ENCODE measurements at places on chromosomes 12 and 14.

- no peak for DNase-seq
Observed at GRCh38 chr14:94946244-94946643, 176.3 kb upstream of the GSC start.

- peak; percentile 20 for DNase-seq
Observed at GRCh38 chr14:68790644-68791077, 2.2 kb downstream of the ZFP36L1 start.

- peak; percentile 7 for DNase-seq
Observed at GRCh38 chr14:57390806-57391516, 575 bp downstream of the NAA30 start.

GRCh38 chr12:6424008-6424347 lies 20.8 kb upstream of the CD27 start:
- DNase-seq = no peak

- DNase-seq = no peak
Observed at GRCh38 chr14:58646479-58646878, 8.7 kb downstream of the DACT1 start.

GRCh38 chr14:59251811-59252771 lies 63.6 kb downstream of the DAAM1 start:
- DNase-seq = no peak

GRCh38 chr12:32270818-32271710 lies 128.3 kb upstream of the FGD4 start:
- no peak for DNase-seq

DNA sequence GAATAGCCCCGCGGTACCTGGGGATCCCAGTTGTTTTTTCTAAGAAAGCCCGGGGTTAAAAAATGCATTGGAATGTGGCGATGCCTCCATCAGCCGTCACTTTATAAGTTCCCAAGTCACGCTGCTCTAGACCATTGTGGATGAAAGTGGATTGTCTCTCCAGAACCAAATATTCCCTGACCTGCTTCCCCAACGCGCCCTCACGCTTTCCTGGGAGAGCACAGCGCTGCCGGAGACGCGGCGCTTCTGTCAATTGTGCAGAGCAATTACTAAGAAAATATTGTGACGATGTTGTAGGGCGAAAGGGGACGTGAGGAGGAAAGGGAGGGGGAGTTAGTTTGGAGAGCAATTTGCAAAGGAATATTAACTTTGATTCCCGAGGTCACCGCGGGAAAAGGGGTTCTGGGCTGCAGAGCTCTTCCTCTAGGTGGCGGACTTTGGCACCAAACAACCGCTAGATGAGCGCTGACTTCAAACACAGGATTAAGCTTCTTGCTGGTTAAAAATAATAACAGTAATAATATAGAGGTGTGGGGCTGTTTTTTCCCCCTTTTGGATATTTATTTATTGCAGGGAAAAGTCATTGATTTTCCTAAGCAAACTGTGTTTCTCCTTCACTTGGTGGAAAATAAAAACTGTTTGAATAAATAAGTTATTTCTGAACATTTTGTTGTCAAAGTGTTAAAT lies 9.6 kb upstream of the FOXG1 start:
- DNase-seq = peak; percentile 15

DNA sequence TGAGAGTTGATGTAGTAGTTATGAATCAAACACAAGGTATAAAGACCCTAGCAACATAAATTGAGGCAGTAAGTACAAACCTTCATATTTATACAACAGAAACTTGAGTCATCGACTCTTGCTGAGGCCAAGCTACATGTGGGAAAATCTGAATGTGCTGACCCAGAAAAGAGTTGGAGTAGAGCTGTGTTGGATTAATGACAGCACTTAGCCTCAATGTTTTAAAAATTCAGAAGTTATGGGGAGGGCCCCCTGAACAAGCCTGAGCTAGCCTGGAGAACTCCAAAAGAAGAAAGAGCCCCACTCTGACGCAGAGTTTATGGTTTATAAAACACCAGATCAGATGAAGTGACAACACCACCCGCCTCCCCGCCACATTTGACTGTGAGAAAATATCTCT lies 100.0 kb downstream of the DUSP6 start:
- DNase-seq = no peak

Data from inflammatory macrophage (primary cell).